ENCODE measurements at places on chromosomes 7 and 10. TPM values are rescaled to one million over a fixed set of nuclear protein-coding genes. Genes with fewer than 3 reads are reported as not detected.

- DNase-seq, result no peak
Measured at GRCh38 chr7:106182904-106183303, 70.8 kb upstream of the SYPL1 start.

DNA sequence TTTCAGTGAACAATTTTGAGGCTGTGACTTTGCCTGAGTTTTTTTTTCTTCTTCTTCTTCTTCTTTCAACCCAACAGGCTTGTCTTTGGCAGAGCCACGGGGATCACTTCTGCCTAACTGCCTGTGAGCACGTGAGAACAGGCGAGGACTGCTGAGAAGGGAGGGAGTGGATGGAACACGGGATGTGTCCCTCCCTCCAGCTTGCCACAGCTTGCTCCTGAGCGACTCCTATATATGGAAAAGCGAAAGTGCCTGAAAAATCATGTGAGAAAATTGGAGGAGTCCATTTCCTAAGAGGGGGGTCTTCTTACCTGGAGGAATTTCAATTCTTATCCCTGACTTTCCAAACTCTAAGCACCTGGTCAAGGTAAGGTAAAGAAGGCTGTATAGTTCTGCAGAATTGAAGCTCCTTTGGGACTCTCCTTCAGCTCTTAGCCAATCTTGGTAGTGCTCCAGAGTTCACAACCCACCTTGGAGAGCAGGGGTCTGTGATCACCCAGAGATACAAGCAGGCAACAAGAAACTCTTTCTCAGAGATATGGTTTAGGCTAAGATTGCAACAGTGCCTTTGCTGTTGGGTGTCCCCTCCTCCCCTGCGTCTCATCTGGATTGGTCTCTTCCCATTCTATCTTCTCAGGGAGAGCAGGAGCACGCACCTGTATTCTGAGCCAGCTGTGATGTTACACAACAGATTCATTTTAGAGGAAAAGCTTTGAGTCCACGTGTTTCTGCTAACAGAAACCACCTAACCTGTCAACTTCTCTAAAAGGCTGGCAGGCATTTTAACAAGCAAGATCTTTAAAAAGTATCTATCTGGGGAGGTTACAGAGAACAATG is at the start of gene MAT1A:
Gene MAT1A, minus strand, starts transcription at position 208 of the 837 bp plus-strand sequence. CDS start 235 bp downstream, outside the sequence.
- no peak for DNase-seq

ZNF777 gene
- 21.1 TPM for total RNA-seq

ZNF485 gene
- 0.80 TPM for total RNA-seq

DNA sequence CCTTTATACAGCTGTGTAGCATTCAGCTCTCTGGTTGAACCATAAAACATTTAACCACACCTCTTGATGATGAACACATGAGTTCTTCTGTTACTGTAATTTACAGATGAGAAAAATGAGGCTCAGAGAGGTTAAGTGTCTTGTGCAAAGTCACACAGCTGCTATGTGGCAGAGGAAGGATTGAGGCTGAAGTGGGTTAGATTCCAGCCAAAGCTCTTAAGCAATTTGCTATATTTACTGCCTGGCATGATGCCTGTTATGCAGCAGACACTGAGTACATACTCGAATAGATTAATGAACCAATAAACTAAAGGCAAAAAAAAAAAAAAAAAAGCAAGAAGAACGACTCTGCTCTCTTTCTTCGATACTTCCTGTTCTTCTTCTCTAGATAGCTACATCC is 35.7 kb downstream of the GFRA1 start:
- DNase-seq, result no peak

DNA sequence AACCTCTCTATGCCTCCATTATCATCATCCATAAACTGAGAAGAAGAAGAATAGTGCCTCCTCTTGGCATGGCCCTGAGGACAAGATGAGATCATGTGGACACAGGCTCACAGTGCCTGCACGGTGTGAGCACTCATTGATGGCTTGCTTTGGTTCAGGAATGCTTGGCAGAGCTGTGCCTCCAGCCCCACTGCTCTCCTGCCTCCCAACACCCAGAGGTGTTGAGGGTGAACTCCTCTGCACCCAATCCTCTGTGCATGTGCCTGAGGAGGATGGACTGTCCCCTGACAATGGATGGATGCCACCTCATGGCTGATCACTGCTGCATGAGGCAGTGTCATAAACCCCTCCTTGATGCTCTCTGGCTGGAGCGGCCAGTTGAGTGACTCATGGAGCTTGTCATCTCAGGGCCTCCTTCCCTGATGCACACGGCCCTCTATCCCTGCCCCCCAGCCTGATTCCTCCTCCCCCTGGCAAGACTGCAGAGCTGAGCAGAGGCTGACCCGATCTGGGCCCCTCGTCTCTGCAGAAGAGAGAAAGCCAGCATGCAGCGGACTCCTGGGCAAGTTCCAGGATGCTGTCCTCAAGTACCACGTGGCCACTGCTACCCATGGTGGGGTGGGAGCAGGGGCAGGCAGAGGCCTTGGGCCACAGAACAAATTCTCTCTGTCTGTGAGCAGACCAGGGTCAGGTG is 136.3 kb downstream of the KCNMA1 start:
- peak; percentile 24 for DNase-seq

DNA sequence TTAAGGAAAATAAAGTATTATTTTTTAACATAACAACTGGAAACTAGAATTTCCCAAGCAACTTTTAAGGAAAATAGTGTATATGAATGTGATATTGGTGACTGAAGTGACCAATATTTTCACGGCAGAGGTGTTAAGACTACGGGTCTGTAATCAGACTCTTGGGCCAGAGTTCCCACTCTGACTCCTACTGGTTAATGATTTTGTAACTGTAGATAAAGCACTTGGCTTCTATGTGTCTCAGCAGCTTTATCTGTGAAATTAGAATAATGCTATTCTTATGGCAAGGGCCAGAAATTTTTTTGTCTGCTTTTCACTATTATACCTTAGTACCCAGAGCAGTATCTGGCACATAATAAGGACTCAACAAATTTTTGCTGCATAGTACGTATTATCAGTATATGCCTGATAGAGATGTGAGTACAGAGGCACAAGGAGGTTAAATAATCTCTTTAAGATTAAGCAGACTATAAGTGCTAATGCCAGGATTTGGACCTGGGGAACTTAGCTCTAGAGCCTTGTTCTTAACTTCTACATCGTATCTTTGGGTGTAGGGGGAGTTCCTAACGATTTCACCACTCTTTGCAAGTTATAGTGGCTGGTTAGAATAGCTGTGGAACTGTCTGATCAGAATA is 186.1 kb upstream of the SLC26A5 start:
- no peak for DNase-seq

DNA sequence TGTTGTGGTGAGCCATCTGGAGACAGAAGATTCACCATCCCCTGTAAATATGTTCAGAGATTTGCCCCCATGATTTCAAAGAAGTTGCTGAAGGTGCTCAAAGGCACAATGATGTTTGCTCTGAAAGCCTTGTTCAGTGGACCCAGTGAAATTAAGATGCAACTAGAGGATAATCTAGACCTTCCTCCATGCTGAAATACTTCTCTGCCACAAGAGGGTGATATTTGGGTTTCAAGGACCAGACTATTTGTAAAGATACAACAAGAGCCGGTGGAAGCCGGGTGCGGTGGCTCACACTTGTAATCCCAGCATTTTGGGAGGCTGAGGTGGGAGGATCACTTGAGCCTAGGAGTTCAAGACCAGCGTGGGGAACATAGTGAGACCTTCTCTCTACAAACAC is 13.5 kb upstream of the MSRB2 start:
- DNase-seq, result peak; percentile 55

- peak; percentile 69 for DNase-seq
Measured at GRCh38 chr7:127678337-127678736, 26.3 kb downstream of the SND1 start.

AKR1C1 gene
- total RNA-seq, result 1.4 TPM

GRCh38 chr7:5218564-5219360 is 28.7 kb downstream of the WIPI2 start:
- no peak for DNase-seq

GRCh38 chr10:27646194-27646593 is 99.4 kb downstream of the MKX start:
- DNase-seq, result no peak

DNA sequence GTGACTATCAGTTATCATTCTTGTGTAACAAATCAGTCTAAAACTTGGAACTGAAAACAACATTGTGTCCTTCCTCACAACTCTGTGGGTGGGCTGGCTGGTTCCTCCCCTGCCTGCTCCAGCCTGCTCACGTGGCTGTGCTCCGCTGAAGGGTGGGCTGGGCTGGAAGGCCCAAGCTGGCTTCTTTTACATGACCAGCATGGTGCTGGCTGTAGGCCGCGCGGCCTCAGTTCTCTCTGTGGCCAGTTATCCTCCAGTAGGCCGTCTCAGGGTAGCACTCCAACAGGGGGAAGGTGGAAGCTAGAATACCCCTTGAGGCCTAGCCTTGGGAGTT is 11.3 kb downstream of the ADAMTS14 start:
- no peak for DNase-seq

DNA sequence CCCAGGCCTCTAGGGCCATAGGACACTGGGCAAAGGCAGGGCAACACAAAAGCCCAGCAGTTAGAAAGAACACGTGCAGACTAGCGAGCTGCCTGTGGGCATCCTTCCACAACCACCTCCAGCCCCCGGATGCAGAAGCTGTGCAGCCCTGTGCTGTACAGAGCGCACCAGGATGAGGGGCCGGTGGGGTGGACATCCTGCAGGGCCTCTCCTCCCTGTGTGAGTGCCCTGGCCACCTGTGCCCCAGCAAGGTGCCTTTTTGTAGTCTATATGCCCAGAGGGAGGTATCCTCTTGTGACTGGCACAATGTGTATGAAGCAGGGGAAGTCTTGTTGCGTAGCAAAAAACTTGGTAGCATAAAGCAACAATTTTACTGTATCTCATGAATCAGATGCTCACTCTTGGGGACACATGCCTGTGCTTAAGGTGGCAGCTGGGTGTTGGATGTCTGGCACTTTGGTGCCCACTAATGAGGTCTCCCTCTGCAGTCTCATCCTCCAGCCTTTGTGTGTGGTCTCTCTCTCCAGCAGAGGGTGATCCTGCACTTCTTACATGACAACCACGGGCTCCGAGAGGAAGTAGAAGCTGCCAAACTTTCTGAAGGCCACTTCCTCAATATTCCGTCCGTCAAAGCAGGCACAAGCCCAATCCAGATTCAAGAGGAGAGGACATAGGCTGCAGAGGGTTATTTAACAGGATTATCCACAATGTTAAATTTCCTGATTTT is 8.7 kb downstream of the NCAPG2 start:
- DNase-seq, result peak; percentile 79

DNA sequence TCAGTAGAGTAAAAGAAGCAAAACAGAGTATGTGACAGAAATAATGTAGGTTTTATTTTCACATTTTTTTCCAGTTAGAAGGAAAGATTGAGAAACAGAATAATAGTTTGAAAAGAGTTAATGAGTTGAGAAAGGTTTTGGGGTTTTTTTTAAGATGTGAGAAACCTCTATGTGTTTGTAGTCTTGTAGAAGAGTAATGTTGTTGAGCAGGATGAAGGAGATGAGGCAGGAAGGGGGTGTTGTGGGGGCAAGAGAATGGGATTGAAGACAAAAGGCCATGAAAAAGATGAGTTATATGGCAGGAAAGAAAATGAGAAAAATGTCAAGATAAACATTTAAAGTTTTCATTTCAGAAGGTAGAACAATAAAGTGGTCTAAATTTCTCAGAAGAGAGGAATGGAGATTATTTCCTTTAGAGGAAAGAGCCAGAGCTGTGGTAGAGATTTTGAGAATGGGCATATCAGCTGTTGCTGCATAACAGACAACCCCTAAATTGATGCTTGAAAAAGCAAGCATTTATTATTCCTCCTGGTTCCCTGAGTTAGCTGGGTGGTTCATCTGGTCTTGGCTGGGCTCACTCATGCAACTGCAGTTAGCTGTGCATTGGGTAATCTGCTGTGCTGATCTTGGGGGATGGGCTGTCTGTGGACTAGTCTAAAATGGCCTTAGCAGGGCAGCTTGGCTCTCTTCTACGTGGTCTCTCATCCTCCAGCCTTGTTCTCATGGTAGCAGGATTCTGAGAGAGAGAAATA is 27.1 kb downstream of the PCGF5 start:
- DNase-seq, result peak; percentile 10

DNA sequence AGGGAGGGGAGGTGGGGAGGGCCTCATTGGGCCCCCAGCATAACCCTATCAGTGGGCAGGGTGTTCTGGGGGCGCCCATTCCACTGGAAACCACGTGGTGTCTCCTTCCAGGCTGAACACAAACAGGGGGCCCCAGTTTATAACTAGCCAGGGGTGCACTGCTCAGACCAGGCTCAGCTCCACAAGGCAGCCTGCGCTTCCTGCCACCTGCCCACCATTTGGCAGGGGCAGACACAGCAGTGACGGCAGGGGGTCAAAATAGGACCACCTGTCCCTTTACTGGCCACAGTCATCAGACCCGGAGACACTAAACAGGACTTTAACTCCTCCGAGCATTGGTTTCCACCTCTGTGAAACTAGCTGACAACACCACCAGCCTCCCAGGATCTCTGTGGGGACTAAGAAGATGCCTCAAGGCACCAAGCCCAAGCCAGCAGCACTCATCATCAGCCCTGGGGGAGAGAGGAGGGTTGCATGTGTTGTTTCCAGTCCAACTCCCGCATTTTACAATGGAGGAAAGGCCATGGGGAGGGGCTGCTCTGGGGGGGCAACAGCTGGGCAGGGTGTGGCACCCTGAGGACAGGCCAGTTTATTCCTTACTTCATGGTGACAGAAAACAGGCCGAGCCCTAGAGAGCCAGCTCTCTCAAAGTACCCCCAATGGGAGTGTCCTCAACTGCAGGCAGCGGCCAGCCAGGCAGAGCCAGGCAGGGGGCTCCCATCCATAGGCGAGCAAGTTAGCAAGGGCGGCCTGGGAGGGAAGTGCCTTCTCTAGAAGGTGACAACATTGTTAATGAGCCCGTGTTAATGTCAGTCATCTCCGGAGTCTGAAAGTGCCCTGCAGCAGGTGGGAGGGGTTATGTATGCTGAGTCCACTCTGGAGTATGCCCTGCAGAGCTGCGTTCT is 127.6 kb downstream of the TNS3 start:
- peak; percentile 12 for DNase-seq

GRCh38 chr10:79381804-79382221 is 34.5 kb downstream of the PPIF start:
- DNase-seq, result no peak

GRCh38 chr10:2917926-2918325 is 149.4 kb upstream of the PFKP start:
- DNase-seq, result no peak

DNA sequence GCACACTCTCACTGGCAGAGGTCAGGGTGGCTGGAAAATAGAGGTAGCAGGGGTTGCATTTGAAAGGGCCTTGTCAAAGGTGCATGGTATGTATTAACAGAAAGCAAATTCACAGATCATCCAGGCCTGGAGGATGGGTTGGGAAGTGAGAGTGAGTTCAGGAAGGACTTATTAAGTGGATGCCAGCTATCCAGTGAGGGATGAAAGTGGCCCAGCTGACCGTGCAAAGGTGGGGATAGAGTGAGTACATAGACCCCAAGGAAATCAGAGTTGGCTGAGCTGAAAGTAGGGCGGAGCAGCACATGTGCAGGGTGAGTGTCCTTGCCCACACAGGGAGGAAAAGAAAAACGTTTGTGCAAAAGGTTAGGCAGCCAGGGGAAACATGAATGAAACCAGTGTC is 58.1 kb downstream of the HECW1 start:
- DNase-seq, result no peak

GRCh38 chr7:95811846-95812445 is 39.6 kb downstream of the DYNC1I1 start:
- DNase-seq, result peak; percentile 88

PNLIP gene
- total RNA-seq, result not detected

GRCh38 chr10:15222511-15222910 is 54.0 kb upstream of the NMT2 start:
- DNase-seq, result no peak

GIMAP1 gene
- not detected for total RNA-seq

Data from G401 (cell line).